HTR-8/SVneo (cell line): ENCODE measurements at places on chromosomes 12 and 14.

GRCh38 chr12:79927772-79928474 lies 7.0 kb downstream of the PPP1R12A start:
- DNase-seq: no peak

GRCh38 chr12:123083661-123084571 lies 67.0 kb downstream of the PITPNM2 start:
- no peak for DNase-seq

DNA sequence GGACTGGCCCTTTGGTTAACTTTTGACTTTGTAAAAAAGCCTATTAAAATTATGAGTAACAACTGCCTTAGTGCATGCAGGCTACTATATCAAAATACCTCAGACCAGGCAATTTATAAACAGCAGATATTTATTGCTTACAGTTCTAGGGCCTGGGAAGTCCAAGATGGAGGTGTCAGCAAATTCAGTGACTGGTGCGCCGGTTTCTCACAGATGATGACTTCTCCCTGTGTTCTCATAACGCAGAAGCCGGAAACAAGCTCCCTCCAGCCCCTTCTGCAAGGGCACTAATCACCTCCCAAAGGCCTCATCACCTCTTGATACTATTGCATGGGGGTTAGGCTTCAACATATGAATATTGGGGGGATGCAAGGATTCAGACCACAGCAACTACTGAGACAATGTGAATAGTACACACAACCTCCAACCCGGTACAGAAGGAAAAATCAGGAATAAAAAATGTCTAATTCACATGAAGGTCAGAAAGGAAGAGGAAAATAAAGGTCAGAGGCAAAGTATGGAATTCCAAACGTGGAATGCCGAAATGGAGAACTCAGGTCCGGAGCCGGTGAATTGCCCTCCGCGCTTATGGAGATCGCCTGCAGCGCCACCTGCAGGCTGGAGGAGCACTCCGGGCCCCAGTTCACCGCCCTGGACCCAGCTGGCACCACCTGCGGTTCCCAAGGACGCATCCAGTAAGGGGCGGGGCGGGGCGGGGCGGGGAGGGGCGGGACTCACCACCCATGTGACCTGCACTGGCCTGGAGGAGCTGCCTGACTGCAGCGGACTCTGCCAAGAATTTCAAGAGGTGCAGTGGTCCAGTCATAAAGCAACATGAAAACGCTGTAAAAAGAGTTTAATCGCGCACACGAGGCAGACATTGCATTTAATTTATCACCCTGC lies 203.4 kb downstream of the KIF26A start:
- DNase-seq: peak; percentile 67

GRCh38 chr12:87259391-87259790 lies 769.8 kb downstream of the C12orf50 start:
- no peak for DNase-seq

- no peak for DNase-seq
These were observed 23.6 kb downstream of the ACADS start for GRCh38 chr12:120749256-120749655.
